ENCODE measurements at places on chromosomes 5 and 9.

DNA sequence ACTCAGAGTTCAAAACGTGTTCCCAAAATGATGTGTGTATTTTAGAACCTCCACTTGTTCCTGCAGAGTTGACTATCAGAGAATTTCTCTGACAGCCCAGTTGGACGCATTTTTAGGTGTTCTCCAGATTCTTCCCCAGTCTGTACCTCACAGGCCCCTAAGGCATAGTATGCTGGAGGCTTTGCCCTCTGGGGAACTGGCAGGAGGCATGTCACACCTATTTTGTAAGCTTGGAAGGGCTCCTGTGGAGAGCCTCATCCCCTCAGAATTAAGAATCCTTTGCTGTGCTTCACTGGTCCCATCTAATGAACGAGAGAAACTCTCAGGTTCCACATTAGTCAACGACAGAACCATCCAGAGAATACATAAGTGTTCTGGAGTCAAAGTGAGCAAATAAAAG lies 144.1 kb upstream of the SLC30A5 start:
- no peak for DNase-seq

GRCh38 chr9:16485160-16485559 lies 385.3 kb downstream of the BNC2 start:
- DNase-seq, result no peak

DNA sequence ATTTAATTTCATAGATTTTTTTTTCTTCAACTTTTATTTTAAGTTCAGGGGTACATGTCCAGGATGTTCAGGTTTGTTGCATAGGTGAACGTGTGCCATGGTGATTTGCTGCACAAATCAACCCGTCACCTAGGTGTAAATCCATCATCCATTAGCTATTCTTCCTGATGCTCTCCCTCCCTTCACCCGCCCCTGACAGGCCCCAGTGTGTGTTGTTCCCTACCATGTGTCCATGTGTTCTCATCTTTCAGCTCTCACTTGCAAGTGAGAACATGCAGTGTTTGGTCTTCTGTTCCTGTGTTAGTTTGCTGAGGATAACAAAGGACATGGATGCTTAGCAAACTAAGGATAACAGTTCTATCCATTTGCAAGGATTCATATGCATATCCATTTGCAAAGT lies 209.1 kb upstream of the ADCY2 start:
- no peak for DNase-seq

GRCh38 chr5:122933956-122934355 lies 88.5 kb downstream of the SNX24 start:
- no peak for DNase-seq

DNA sequence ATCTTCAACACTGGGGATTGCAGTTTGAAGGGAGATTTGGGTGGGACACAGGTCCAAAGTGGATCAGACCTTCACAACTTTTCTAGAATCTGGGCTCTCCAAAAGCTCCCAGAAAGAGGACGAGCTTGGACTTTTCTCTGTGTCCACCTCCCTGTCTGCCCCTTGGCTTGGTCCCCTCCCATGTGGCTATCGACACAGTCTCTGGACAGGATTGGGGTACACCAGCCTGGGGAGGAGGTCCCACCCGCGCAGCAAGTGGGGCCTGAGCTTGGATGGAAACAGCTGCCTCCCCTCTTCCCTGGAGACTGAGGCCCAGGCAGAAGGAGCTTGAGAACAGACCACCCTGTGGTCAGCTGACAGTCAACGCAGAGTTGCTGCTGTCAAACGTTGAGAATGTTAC lies 84.6 kb upstream of the FCN1 start:
- DNase-seq, result no peak

- DNase-seq, result no peak
Measured at GRCh38 chr5:83058726-83059125, 18.5 kb downstream of the TMEM167A start.

GRCh38 chr5:103918668-103919367 lies 356.2 kb upstream of the NUDT12 start:
- no peak for DNase-seq

GRCh38 chr9:75389101-75389500 lies 300.8 kb downstream of the OSTF1 start:
- no peak for DNase-seq

GRCh38 chr5:143771189-143771588 lies 40.8 kb upstream of the HMHB1 start:
- DNase-seq, result no peak

- no peak for DNase-seq
Measured at GRCh38 chr9:15999422-16000339, 446.8 kb downstream of the CCDC171 start.

DNA sequence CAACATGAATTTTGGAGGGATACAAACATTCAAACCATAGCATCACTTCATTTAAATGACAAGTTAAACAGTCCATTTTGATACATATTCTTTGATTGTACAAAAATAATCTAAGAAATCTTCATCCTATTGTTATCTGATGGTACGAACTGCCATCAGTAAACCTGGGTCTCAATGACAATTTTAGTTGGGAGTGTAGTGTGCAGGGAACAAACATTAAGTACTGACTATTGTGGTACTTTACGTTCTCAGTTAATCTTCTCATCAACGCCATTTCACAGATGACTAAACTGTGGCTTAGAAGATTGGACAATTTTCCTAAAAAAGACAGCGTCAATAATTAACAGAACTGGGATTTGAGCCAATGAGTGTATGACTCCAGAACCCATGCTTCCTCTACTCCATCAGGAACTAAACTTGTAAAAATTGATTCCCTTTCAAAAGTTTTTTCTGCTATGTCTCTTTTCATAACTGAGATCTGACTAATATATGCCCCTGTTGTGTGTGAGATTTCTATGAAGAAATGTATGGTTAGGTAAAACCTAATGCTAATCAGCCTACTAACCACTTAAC lies 21.1 kb downstream of the TNPO1 start:
- DNase-seq, result no peak

- no peak for DNase-seq
Measured at GRCh38 chr5:93649234-93649900, 66.3 kb downstream of the NR2F1 start.

DNA sequence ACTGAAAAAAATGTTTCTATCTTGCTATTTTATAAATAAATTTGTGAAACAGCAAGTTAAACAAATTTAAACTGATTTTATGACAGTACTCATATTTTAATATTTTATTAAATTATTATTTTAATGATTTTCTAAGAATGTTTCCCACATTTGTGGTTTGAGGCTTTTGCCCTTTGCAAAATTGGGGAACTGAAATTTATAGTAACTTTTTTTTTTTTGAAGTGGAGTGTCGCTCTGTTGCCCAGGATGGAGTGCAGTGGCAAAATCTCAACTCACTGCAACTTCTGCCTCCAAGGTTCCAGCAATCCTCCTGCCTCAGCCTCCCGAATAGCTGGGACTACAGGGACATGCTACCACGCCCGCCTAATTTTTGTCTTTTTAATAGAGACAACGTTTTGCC lies 7.2 kb upstream of the ADGRV1 start:
- DNase-seq, result no peak

GRCh38 chr9:110545705-110546104 lies 33.8 kb downstream of the SVEP1 start:
- no peak for DNase-seq

- DNase-seq, result no peak
Measured at GRCh38 chr9:22142671-22143070, 133.6 kb upstream of the CDKN2B start.

- DNase-seq, result no peak
Measured at GRCh38 chr5:107424491-107424890, 246.2 kb downstream of the EFNA5 start.

All from OCI-LY7 (cell line).